ENCODE measurements at places on chromosomes 16 and 17.

GRCh38 chr16:87961623-87962022 is 10.4 kb downstream of the BANP start:
- ATAC-seq = no peak

GRCh38 chr17:10115536-10115932 is 82.9 kb downstream of the GAS7 start:
- ATAC-seq = no peak

DNA sequence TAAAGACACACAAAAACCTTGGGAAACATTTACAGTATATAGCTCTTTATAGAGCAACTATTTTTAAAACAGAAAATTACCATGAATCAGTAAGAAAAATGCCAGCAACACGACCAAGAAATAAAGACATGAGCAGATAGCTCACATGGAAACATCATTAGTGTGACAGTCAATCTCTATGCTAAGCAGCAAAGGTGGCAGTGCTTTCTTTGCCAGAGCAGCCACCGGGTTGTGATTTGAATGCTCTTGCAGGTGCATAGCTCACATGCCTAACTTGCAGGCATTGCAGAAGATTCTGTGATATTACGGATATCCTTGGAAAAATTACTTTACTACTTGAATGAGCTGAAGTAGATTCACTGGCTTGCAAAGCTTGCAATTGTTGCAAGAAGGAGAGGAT is 652.9 kb upstream of the C16orf82 start:
- ATAC-seq = no peak

DNA sequence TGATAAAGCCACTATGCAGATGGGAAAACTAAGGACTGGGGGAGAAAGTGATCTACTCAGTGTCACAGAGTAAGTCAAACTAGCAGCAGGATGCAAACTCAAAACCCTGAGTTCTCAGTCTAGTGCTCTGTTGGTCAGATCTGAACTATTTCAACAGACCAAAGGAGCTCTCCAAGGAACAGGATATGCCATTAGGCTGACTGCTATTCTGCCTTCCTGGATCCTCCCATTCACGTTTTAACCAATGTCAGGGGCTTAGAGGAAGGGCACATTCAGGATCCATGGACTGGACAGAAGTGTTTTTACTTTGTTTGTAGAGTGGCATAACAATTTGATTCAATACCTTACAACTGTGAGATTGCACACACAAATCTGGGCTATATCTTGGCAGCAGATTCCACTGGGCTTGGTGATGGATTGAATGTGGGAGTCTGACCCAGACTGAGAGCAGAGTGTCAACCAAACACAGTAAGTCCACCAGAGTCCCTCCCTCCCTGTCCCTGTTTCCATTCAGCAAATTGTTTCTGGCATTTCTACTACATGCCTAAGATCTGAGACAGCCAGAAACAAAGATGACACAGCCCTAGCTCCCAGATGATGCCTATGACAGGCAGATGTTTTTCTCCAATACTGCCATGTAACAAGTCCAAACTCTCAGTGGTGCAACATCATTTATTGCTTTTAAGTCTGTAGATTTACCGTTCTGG is 337.8 kb upstream of the CDH5 start:
- ATAC-seq = no peak
